Caco-2 (cell line): ENCODE measurements at places on chromosomes 3 and 15.

DNA sequence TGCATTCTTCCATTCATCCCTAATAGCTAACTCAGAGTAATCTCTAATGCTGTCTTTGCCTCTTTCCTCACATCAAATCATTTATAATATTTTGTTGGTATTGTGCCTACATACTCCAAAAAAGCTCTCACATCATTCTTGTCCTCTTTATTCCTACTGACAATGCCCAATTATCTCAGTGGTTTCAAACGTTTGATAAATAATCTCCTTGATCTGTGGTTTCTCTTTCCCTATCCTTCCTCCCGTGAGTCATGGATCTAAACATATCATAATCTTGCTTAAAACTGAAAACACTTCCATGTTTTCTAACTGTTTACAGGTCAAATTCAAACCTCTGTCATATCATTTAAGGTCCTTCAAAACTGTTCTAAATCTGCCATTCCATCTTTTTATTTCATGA, 115.1 kb downstream of the CNTN6 start:
- DNase-seq, result no peak

DNA sequence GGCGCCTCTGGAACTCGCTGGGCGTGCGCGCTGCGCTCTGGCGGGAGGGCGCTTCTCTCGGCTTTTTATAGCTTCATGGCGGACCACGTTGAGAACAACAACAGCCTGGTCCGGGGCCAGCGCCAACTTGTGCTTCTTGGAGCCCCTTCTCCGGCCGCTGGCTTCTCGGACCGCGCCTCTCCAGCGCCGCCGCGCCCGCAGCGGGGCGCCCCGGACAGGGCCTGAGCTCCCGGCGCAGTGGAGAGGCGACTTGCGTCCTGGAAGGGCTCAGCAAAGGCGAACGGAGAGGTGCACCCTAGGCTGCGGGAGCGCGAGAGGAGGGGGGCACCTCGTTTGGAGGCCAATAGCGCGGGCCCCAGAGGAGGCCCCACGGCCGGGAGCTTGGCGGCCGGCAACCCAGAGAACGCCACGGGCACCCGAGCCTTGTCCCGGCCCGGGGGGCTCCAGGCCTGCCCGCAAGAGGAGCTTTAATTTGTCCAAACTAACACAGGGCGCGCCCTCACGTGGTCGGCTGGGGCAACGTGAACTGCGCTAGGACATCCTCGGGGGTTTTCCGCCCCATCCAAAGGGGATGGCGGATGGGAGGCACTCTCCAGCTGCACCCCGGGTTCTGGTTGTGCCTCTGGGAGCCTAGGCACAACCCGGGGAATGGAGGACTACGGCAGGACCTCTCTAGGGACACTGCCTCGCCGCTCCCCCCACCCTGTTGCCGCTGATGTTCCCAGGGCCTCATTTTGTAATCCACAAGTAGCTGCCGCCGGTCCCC, 37.8 kb downstream of the HMCES start:
- DNase-seq, result peak; percentile 94

GRCh38 chr3:105611304-105612192, 244.8 kb downstream of the ALCAM start:
- no peak for DNase-seq

GRCh38 chr3:50316657-50317242, 5.8 kb downstream of the HYAL2 start:
- peak; percentile 66 for DNase-seq

DNA sequence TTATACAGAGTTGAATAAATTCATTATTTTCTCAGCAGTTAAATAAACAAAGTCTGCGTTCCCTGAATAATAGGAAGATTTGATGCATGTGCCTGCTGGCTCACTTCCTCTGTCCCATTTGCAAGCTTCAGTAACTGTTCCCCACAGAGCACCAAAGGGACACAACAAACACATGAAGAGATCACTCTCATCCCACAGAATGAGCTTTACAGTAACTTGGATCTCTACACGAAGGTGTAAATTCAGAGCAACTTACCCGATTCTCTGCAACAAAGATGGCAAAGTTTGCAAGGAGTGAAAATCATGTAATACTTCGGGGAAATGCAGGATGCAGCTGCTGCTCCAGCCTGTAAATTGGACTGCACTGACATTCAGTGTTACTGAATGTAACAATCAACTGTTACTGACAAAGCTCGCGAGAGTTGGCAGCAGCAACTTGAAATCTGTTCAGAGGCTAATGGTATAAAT, at the start of gene BCHE:
Gene BCHE (minus strand): TSS at position 366 of the 468 bp plus-strand sequence. CDS start 6,390 bp downstream, outside the sequence.
- DNase-seq, result no peak

GRCh38 chr3:51799879-51800749, 21.1 kb upstream of the IQCF6 start:
- no peak for DNase-seq

DNA sequence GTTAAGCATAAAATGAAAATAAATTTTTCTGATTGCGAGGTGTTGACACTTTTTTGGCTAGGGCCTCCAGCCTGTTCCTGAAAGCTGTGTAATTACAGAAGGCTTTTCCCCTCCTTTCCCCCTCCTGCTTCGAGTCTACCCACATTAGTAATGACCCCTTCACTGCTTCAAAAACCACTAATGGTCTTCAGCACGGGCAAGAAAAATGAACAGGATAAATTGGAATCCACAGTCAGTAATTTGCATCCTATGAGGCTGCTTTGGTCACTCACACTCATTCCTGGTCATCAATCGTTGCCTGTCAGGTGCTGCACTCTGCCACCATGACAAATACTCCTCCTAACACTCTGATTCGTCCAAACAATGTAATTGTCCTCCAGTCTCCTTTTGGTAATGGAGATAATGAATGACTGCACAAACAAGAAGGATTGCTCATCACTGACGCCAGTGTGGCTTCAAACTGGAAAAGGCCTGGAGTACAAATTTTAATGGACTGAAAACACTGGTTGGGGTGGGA, 148.6 kb downstream of the MEIS2 start:
- no peak for DNase-seq

DNA sequence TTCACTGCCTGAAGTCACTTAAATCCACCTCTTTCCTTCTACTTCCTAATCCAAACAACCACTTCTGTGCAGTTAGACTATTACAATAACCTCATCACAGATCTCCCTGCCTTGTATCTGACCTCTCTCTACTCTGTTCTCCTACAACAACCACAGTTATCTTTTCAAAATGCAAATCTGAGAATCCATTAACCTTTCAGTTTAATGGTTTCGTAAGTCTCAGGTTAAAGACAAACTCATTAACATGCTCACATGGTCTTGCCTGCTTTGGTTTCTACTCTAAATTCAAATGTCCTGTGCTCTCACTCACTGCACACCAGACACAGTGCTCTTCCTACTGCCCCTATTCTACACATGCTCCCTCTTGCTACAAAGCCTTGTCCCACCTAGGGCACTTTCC, 406.5 kb upstream of the THBS1 start:
- no peak for DNase-seq

GRCh38 chr3:85571835-85572234, 613.0 kb downstream of the CADM2 start:
- no peak for DNase-seq
